ENCODE measurements at places on chromosomes 16 and 17.

DNA sequence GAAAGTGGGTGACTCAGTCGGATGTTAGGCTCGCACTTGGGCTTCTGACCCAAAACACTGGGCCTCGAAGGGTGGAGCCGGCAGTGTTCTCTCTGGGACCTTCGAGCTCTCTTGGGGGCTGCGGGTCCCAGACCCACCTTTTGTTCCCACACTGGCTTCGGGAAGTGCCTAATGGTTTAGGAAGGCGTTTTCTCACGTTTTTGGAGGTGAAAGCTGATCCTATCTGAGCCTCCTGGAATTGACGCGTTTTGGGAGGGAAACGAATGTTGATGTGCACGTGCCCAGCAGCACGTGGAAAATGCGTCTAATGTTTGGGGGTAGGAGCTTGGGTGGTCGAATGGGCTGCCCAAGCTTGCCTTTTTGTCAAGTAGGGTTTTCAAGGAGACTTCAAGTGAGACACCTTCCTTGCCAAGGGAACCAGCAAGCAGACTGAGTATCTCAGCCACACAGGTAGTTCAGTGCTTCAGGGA, 666 bp downstream of the HGS start:
- DNase-seq, result no peak

- no peak for DNase-seq
Observed at GRCh38 chr17:68701046-68701445, 99.9 kb upstream of the FAM20A start.

- no peak for DNase-seq
Observed at GRCh38 chr17:14840616-14841231, 424.4 kb downstream of the PMP22 start.

- DNase-seq, result no peak
Observed at GRCh38 chr16:67537270-67537635, 8.6 kb downstream of the RIPOR1 start.

DNA sequence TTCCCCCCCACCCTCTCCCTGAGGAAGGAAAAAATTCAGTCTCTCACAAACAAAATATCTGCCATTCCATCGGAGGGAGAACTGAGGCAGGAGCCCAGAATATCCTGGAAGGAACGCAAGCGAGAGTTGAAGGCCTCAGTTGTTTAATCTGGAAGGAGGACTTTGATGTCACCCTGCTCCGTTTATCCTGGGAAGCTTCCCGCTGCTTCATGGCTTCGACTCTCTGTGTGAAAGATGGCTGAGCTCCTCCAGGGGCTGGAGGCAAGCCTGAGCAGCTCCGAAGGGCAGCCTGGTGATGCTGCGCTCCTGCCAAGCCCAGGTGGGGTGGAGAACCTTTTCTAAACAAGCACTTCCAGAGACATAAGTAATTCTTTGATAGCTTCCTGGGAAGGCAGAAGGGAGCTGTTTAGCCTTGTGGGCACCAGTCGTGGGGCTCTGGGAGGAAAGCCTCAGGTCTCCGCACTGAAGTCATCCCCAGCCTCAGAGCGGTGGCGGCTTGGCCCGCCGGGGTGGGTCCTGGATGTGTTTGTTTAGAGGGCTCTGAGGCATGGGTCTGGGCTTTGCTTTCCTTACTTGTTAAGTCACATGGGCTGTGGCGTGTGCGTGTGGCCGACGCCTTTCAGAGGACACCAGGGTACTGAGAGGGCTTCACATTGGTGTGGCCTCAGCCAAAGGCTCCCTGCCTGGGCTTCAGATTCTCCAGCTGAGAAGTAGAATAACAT, 7.9 kb downstream of the NKD1 start:
- no peak for DNase-seq

GRCh38 chr16:69286941-69287713, 24.0 kb upstream of the VPS4A start:
- no peak for DNase-seq

DNA sequence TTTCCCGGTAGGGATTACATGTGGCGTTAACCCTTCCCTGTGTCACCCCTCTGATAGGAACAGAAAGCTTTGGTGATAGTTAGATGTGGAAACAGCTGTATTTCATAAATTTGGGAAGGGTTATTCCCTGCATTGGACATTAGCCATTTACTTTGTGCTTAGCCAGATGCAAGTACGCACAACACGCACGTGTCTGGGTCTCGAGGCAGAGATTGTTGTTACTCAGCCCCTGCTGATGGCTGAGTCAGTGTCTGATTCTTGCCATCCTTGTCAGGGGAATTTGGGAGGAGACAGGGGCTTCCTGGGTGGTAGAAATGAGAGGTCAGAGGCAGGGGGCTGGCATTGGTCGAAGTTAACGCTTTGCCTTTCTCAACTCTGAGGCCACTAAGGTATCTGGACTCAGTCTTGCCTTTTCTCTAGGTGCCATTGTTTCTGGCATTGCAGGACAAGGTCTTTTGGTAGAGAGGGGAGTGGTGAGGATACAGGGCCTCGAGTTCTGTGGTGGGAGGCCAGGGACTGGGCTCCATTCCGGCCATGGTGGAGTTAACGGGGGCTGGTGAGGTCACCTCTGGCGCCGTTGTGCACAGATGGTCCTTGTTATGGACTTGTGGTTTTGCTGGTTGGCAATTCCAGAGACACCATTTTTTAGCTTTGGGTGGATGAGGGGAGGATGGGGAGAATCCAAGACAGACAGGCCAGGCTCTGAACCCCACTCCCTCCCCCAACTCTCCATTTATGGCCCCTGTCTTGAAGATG, 8.2 kb downstream of the MMP2 start:
- DNase-seq, result no peak

GRCh38 chr17:49700960-49701359, 6.8 kb downstream of the SLC35B1 start:
- no peak for DNase-seq

DNA sequence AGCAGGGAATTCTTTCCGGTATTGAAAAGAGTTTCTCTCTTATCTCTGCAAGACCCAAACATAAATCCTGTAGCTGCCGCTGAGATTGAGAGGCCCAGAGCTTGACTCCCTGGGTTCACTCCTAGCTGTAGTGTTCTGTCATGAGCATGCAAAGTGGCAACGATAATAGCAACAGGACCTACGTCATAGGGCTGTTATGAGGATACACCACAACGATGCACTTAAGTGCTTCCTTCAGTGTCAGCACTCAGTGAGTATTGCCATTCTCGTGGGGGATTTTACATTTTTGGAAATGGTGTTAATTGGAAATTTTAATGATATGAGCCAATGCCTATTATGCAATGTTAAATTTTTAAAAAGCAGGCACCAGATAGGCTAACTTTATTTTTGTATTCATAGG, 199.8 kb downstream of the CYLD start:
- DNase-seq, result no peak

DNA sequence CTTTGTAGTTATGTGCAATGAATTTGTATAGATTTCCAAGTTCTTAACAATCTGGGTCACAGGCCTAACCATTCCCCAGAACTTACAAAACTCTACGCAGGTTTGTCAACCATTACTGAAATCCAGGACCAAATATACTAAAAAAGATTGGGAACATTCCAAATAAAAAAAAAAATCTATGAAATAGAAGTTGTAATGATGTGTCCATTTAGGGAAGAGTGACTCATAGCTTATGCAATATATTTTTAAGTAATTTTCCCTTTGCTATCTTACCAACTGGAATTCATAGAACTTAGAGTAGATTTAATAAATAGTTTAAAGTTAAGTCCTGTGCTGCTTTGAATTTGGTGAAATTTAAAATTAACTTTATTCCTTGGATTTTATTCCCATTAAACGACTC, 393.2 kb downstream of the PMP22 start:
- DNase-seq, result no peak

DNA sequence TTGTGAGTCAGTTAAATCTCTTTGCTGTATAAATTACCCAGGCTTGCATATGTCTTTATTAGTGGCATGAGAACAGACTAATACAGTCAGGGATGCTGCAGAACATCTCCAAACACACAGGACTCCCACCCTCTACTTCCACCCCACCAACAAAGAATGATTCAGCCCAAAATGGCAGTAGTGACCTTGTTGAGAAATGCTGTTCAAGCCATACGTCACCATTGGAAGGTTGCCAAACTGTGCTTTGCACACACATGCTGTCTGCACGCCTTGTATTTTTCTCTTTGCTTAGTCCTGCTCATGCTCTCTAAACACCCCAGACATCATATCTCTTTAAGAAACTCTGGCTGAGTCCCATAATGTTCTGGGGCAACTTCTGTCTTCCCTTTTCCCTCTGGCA, 589.6 kb downstream of the WWOX start:
- no peak for DNase-seq
